ENCODE measurements at places on chromosomes 3 and 15.

GRCh38 chr3:73759297-73759711, 134.6 kb upstream of the PDZRN3 start:
- DNase-seq: no peak

DNA sequence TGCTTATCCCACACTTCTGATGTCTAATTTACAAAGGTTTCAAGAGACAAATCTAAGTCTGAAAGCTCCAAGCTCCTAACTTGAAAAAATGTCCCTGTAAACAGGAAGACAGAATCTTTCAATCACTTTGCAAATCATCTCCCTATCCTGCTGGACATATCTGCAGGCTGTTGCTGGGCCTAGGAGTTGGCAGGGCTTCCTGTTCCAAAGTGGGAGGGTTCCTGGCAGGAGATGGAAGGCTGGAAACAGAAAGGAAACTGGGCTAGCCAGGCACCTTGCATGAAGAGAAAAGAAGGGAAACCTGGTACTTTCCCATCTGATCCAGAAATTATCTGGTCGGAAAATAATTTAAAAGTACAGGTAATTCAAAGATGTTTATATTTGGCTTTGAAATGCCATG, 227.3 kb upstream of the IL12A start:
- no peak for DNase-seq

DNA sequence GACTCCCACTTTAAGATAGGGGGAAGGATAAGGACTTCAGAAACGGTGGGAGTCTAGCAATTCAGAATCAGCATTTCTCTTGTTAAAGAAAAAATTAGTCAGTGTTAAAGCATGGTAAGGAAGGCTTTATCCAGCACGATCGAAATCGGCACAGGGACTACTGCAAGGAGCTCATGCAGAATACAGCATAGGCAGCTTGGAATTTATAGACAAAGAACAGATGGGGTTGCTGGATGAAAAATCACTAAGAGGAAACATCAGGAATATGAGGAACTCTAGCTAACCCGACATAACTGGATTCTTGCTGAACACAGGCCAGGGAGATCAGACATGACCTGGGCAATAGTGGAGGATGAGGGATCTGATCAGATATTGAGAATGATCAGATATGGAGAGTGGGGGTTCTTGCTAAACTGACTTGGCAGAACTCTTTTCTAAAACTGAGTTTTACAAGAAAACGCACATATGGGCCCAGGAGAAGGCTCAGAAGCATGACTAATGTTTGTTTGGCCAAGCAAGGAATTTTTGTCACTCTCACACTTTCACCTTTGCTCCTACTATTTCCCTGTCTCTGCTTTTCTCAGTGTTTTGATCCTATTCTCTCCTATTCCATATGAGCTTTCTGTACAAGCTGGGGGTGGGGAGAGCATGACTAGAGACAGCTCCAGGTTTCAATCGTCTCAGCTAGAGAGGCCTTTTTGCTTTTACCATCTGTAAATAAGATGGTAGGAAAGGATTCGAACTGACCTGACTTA, 3.9 kb upstream of the PLCH1 start:
- no peak for DNase-seq

DNA sequence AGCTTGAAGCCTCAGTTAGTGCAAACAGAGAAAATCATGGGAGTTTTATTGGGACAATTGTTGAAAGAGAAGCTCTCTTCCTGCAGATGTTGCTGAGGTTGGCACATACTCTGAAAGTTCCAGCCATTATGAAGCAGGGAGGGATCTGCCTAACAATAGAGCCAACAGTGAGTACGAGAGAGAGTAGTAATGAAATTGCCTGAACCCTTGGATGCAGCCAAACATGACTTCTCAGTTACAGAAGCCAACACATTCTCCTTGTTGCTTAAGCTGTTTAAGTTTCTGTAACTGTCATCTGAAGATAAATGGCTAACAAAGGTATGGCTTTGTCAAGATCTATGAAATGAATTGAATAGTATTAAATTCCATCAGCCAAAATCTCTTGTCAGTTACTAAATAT, 211.0 kb upstream of the TTC14 start:
- no peak for DNase-seq

GRCh38 chr3:160052385-160053047, 63.9 kb downstream of the IL12A start:
- no peak for DNase-seq

GRCh38 chr3:172546105-172546504, 22.9 kb upstream of the TNFSF10 start:
- no peak for DNase-seq

DNA sequence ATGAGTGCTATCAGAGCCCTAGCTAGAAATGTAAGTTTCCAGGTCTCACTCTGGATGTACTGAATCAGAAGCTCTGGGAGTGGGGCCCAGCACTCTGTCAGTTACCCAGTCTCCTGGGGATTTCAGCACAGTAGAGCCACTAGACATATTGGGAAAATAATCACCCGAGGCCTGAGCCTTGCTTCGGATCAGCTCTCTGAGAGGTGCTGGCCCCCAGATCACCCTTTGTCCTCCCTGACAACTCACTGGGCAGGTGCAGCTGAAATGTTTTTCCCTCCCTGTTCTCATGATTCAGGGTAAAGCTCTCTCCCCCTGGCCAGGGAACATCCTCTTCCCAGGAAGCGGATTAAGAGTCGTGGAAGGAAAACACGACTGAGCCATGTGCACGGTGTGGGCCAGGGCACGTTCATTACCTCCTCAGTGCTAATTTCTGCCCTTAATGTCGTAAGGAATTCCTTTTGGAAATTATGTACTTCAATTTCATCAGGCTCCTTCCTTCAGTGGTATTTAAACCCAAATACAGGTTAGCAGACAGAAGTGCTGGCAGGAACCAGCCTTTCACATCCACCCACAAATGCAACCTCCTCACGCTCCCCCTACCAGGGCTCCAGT, 296.7 kb upstream of the LYSMD4 start:
- DNase-seq: no peak

DNA sequence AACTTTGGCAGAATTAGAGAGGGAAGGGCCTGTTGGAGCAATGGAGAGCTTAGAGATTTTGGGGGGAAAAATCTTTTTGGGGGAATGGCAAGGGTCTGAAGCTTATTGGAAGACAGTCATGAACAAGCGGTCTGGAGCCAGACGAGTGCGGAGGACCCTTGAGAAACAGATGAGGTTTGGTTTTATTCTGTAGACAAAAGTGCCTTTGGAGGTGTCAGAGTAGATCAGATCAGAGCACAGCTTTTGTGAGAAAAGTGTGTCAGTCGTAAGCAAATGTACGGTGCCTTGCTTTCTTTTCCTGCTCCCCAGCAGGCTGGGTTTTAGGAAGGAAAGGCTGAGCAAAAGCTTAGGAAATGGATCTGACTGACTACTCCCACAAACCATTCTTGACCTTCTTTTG, 236.8 kb upstream of the TPRG1 start:
- no peak for DNase-seq

GRCh38 chr15:87368511-87368910, 888.0 kb downstream of the NTRK3 start:
- no peak for DNase-seq

DNA sequence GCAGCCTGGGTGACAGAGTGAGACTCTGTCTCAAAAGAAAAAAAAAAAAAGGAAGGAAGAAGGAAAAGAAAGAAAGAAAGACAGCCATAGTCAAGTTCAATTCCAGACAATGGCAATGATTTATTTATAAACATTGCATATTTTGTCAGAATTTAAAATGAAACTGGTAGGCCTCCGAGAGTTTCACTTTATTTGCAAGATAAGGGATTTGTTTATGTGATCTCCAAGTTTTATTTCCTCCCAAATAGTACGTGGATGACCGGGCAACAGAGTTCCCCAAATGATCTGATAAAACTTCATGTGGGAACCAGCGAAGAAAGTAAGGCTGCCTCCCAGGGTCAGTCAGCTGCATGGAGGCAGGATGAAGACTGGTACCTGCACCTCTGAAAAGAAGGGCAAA, 28.6 kb upstream of the MOBP start:
- no peak for DNase-seq

GRCh38 chr3:171163101-171164066, 136.9 kb upstream of the SLC2A2 start:
- no peak for DNase-seq

DNA sequence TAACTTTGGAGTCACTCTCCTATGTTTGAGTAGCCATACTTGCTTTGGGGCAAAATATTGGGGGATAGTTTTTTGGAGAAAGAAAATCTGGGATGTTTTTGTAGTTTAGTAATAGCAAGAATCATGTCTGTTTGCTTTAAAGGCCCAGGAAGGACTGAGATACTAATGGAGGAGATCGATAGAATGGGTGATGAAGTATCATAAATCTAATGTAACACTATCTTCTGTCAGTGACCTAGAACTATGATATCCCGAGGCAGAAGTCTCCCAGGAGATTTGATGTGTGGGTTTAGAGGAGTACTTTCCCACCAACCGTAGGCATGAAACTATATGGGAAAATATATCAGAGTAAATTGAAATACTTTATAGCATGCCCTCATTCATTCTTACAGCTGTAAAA, 21.0 kb upstream of the NFKBIZ start:
- DNase-seq: no peak

- no peak for DNase-seq
These were observed 55.0 kb downstream of the GLB1 start for GRCh38 chr3:33041909-33042308.

- DNase-seq: no peak
These were observed 2.4 kb downstream of the PFKFB4 start for GRCh38 chr3:48553886-48554845.

DNA sequence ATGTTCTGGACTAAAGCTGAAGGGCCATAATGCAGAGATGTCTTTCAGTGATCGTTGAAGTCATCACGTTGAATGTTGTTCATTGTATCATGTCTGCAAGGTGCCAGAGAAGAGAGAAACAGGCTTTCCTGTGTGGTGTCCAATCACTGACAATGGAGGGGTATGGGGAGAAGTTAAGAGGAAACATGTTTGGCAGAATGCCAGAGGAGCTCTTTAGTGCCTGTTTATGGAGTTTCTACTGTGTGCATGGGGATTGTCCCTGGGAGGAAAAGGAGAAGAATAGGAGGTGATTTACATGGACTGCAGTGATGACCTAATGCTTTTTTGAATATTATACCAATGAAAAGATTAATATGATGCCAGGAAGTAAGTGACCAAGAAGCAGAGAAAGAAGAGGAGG, 11.7 kb downstream of the SCAANT1 start:
- peak; percentile 30 for DNase-seq

DNA sequence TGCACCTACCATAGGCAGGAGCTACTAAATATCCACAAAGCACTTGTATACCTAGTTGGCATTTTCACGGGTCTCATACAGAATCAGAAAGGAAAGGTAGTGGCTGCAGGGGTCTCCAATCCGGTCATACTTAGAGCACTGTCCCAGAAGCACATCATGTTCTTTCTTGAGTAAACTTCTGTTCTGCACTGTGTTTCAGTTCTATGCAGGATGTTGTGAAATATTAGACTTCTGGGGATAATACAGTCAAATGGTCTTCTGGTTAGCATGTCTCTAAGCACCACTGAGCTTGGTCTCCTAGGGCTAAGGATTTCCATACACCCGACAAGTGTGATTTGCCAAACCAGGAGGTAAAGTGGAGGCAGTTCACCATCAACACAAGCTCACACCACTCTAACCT, 27.9 kb downstream of the MINDY4B start:
- no peak for DNase-seq

DNA sequence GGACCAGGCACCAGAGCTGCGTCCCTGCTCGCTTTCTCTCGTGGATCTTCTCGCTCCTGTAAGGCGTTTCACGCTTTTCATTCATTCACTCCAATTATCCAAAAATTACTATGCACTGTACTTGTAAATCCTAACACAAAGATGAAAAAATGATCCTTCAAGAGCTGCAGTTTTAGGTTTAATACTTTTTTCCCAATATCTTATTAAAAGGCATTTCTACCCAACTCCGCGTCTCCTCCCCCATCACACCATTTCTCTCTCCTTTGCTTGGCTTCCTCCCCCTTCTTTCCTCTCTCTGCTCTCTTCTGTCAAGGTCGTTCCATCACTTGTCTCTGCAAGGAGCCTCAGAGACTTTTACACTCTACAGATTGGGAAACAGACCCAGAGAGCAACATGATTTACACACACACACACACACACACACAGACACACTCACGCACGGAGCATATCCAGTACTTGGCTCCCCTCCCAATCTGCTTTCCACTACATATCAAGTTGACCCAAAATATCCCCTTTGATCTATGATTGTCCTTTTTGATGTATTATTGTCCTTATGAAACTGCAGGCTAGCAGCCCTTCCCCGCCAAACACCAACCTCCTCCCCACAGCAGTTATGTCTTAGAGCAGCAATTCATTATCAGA, 479 bp upstream of the CLDN1 start:
- no peak for DNase-seq

- DNase-seq: no peak
These were observed 9.1 kb upstream of the FOXB1 start for GRCh38 chr15:59994888-59995557.

DNA sequence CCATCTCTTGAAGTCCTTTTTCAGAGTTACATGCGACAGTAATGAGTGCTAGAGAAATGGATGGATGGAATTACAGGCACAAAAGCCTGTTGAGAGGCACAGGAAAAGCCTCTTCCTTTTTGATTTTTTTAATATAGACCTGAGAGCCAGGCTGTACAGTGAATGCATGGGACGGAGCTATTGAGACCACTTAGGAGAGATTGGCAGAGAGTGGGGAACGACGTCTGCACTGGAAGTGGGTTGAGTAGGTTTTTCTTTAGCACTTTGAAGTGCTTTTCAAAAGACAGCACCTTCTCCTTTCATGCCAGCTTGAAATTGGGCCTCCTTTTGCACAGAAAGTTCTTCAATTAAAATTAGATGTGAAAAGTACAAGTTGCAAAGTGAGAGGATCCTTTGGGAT, 37.0 kb downstream of the GLDN start:
- no peak for DNase-seq

DNA sequence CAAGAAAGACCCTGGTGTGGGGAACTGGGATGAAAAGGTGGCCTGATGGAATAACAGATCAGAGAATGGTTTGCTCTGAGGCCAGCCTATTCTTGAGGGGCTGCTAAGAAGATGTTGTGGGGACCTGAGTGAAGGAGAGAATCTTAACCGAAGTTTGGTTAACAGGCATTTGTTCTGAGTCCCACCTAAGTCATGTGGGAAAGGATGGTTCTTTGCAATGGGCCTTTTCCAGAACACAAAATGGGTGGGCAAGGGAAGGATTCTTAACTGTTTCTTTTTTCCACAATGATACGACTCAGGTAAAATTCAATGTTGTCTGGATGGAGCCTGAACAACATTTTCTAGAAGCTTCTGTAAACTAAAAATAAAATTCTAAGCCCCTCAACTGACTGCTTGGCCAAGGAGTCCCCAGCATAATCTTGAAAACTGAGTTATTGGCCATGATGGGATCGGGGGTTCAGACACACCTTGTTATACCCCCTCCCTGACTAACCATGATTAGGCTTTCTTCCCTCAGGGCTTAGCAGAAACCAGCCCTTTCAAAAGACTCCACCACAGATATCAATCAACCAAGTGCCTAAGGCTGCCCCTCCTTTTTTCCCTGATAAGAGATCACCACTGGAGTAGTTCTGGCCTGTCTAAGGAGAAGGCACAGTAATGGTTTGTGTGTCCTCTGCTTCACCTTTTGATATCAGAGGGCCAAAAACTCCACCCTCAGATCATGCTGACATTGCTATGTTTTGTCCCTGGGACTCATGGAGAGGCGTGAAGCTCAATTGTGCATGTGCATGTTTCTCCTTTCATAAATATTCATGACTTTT, 30.1 kb downstream of the SCN11A start:
- no peak for DNase-seq

- no peak for DNase-seq
These were observed 232.7 kb upstream of the ONECUT1 start for GRCh38 chr15:53022788-53023187.

GRCh38 chr3:192273697-192274010, 453.7 kb downstream of the FGF12 start:
- DNase-seq: no peak

All from HEK293T (cell line).